ENCODE measurements at places on chromosomes 4 and X.

GRCh38 chr4:40144716-40145115 lies 52.1 kb upstream of the RHOH start:
- DNase-seq = no peak

GRCh38 chr4:147160908-147161513 lies 215.3 kb upstream of the TTC29 start:
- DNase-seq = peak; percentile 84

- DNase-seq = no peak
Observed at GRCh38 chr4:16461362-16461761, 235.1 kb upstream of the TAPT1 start.

GRCh38 chr4:136750897-136751296 lies 781.4 kb downstream of the PCDH18 start:
- DNase-seq = peak; percentile 38

DNA sequence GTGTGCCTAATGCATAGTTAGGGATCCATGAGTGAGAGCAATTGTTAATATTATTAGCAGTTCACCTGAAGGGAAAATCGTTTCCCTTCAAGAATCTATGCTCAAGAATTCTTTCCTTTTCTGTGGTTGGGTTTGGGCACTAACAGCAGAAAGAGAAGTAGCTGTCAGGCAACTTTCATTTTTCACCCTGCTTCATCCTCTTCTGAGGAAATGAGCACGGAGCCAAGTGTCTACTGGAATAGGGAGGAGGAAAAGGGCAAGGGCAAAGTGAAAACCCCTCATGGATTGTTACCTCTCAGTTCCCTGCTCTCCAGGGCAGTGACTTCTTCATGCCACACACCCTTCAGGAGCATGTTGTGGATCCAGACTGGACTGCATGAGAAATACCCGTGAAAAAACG lies 2.6 kb upstream of the HPGDS start:
- no peak for DNase-seq

DNA sequence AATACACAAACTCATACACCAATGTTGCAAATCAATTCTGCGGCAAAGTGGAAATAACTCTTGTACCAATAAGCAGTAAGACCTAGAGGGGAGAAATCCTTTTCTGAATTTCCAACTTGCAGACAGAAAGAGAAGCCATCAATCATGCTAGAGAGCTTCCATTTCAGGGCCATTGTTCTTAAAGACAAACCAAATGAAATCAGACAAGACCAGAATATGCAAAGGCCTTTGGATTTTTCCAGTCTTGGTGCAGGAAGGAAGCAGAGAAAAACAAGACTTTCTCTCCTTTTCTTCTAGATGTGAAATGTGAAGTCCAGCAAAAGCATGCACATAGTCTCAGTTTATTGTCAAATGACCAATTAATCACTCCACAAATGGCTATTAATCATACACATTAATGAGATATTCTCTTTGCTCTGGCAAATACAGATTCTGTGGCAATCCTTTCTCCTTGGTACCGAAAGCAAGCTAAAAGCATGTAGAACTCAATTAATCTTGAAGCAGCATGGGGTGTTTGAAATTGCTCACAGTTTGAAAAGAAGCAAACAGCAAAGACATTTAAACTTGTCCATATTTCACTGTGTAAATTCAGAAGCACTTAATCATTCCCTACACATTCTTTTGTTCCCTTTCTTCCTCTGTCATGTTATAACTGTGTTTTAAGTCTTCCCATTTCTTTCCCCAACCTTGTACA lies 466.1 kb downstream of the GPAT3 start:
- no peak for DNase-seq

DNA sequence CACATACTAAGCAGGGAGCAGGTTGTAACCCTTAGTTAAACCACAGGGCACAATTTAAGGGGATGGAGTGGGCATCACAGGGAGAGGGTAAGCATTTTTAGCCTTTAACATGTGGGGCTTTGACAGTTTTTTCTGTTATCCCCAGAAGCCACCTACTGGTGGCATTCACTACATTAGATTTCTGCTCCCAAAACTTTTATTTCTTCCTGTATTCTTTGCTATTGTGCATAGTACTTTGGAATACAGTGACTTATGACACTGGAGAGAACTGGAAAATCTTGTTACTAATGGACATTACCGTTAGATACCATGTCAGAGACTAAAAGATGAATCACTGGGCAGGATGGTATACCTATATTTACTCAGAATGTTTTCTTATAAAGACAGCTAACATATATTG lies 7.3 kb downstream of the TRIM75 start:
- peak; percentile 9 for DNase-seq

DNA sequence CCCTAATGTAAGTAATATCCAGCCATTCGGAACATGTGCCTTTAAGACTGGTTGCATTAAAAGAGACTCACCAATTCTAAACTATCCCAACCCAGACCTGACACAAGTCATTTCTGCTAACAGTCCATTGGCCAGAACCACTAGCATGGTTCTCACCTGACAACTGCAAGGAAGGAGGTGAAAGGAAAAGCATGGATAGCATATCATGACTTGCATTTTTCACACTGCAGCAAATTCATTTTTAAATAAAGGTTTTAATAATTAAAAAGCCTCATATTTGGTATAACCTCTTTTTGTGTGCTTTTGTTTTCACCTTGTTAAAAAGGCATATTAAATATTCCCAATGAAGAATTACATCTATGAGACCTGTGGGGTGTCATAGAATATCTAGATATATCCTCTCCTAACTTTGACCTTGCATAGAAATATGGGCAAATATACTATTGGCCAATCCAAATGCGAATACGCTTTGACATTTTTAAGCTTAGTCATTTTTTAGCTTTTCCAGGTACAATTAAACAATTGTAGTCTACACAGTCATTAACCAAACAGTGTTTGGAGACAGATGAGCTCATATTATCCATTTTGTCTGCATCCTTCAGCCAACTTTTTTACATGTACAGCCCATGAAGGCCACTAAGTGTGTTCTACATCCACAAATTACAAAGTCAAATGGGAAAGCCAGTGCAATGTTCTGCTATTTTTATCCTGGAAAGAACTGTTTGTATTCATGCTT lies 295.3 kb downstream of the PDGFC start:
- DNase-seq = no peak

- no peak for DNase-seq
Observed at GRCh38 chrX:48569958-48570357, 4.3 kb upstream of the RBM3 start.

GRCh38 chr4:147799986-147800555 lies 68.2 kb downstream of the ARHGAP10 start:
- DNase-seq = peak; percentile 62

DNA sequence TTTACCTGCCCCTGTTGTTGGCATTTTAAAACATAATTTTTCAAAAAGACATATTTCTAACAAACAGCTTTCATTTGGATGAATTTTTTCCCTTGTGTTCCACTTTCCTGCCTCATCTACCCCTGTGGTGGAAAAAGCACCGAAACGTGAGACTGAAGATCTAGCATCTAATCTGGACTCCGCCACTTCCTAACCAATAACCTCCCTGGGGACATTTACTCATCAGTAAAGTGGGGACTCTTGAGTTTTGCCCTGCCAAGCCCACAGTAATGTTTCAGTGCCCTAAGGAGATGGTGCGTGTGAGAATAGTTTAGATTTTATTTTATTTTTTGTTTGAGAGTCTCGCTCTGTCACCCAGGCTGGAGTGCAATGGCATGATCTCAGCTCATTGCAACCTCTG lies 56.7 kb downstream of the ADGRG2 start:
- DNase-seq = no peak

DNA sequence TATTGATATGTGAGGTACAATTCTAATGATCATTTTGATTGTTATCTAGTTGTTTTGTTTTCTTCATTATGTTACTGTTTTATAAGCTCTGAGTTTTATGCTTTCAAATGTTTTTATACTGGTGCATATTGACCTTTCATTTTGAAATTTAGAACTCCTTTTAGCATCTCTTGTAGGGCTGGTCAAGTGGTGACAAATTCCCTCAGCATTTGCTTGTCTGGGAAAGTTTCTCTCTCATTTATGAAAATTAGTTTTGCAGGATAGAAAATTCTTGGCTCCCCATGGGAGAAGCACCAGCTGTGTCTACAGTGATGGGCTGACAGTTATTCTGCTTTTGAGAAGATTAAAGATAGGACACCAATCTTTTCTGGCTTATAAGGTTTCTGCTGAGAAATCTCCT lies 105.3 kb upstream of the SPRY1 start:
- no peak for DNase-seq

- DNase-seq = peak; percentile 73
Observed at GRCh38 chrX:110146521-110146920, 143.6 kb downstream of the TMEM164 start.

- DNase-seq = no peak
Observed at GRCh38 chr4:185700048-185700447, 111.9 kb downstream of the SORBS2 start.

GRCh38 chr4:16344853-16345252 lies 118.6 kb upstream of the TAPT1 start:
- DNase-seq = no peak

DNA sequence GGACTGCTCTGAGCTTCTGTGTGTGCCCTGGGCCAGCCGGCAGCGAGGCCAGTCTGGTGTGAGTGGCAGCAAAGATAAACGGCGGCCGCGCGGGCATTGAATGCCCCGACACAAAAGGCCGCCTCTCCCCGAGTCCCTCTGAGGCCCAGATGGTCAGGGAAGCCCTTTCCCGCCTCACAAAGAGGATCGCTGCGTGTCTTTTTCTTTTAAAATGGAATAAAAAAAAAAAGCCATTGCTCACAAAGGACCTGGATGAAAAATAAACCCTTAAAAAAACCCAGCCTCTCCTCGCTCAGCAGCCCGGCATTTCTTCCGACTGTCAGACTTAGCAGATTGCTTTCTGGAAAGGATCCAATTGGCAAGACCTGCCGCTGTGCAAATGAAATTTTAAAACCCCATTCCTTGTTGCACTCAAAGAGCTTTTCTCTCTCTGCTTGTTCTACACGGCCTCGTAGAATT lies 578.7 kb downstream of the BCOR start:
- peak; percentile 43 for DNase-seq

DNA sequence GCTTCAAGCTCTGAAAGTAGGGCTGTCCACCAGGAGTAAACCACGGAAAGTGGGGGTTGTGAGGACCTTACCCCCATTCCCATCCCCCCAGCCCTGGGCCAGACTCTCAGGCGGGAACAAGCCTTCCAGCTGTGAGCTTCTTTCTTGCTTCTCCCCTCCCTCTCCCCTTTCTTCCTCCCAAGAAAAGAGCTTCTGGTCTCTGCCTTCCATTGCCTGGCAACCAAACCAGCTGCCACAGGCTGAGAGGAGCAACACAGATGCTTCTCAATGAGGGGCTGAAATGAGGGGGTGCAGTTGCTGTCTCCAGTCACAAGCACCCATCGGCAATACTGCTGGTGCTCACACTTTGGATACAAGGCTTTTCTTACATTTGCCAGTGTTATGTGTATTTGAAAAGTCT lies 72.5 kb downstream of the SLC16A2 start:
- DNase-seq = no peak

- no peak for DNase-seq
Observed at GRCh38 chrX:98480606-98481005, 1596.9 kb downstream of the RPA4 start.

DNA sequence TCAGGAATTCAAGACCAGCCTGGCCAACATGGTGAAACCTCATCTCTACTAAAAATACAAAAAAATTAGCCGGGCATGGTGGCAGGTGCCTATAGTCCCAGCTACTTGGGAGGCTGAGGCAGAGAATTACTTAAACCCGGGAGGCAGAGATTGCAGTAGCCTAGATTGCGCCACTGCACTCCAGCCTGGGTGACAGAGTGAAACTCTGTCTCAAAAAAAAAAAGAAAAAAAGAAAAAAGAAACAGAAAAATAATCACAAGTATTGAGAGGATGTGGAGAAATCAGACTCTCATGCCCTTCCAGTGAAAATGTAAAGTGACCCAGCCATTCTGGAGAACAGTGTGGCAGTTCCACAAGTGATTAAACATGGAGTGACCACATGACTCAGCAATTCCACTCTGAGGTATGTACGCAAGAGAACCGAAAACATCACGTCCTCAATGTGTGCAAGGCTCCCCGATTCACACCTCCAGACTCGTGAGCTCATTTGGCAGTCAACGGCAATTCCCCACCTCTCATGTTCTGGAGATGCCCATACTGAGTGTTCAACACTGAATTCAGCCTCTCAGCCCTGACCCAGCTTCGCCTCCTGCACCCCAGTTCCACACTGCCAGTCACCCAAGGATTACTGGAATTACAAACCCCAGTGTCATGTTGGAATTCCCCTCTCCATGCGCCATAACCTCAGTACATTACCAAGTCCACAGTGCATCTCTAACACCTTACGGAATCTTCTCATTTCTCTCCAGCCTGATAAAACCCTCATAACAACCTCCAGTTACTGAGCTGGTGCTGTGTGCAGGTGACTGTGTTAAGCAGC lies 21.1 kb downstream of the ACOX3 start:
- DNase-seq = peak; percentile 51

GRCh38 chr4:96354036-96354712 lies 514.3 kb downstream of the PDHA2 start:
- peak; percentile 39 for DNase-seq

DNA sequence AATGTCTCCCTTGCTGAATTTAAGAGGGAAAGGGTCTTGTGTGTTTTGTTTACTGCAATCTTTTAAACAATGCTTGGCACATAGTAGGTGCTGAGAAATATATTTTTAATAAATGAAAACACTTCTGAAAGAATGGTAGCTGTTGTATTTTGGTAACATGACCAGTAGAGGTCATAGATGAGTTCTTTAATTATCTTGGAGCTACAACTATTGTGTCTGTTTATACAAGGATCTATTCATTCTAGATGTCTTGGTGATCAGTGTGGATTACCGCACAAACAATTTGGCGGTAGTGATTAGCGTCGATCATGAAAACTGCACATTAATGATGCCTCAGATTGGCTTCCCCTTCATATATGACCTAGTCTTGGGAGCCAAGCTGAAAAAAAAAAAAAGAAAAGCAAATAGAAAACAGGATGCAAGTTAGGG lies 21.4 kb upstream of the SCRG1 start:
- peak; percentile 43 for DNase-seq

DNA sequence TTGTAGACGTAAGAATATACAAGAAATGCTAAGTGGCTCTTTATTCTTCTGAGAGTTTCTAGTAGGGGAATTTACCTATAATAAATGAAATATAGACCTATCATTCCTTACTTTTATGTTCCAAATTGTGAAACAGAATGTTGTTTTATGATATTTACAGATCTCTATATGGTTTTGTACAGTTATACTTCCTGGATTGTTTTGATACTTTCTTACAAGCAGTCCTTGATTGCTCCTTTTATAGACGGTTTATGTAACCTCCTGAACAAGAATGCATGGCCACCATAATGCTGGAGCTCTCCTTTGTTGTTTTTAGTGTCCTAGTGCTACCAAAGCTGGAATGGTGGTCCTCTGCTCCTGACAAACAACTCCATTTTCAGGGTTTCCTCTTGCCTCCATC lies 91.7 kb upstream of the RPA4 start:
- no peak for DNase-seq

- DNase-seq = no peak
Observed at GRCh38 chr4:93217431-93217830, 611.1 kb upstream of the ATOH1 start.
